ENCODE measurements at places on chromosomes 1 and 21.

- DNase-seq, result no peak
Measured at GRCh38 chr1:194295685-194296084, 1109.3 kb upstream of the B3GALT2 start.

GRCh38 chr1:118815909-118816308 lies 172.2 kb downstream of the TBX15 start:
- no peak for DNase-seq

DNA sequence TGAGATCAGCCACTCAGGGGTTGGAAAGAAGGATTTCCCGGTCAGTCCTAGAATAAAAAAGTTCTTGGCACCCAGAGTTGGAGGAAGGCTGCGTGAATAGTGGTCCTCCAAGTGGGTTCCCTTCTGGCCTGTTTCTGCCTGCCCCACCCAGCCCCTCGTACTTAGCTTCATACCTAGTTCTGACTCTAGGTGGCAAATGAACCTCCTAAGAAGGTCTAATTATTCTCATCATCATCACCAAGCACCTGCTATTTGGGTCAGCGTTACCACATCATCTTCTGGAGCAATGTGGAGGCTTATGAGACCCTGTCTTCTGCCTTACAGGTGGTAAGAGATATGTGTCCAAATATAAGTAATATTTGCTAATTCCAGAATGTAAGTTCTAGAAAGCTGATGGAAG lies 35.9 kb upstream of the NFASC start:
- DNase-seq, result no peak

GRCh38 chr1:30484668-30485067 lies 238.7 kb downstream of the MATN1 start:
- no peak for DNase-seq

- DNase-seq, result no peak
Measured at GRCh38 chr1:41118645-41119044, 97.1 kb upstream of the SLFNL1 start.

DNA sequence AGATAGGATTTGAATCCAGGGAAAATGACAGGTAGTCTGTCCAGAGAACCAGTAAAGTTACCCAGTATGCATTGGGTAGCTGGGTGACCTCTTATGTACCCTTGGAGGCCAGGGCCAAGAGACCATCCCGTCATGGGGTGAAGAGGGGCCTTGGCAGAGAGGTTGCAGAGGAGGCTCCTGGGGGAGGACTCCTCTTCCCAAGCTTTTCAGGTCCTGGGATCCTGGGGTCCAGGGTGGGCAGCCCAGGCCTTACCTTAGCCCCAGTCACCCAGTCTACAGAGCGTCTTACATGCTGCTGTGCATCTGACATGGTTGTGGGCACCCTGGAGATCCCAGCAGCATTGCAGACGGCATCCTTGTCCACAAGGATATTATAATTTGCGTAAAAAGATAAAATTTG lies 14.0 kb downstream of the PMF1 start:
- DNase-seq, result no peak

DNA sequence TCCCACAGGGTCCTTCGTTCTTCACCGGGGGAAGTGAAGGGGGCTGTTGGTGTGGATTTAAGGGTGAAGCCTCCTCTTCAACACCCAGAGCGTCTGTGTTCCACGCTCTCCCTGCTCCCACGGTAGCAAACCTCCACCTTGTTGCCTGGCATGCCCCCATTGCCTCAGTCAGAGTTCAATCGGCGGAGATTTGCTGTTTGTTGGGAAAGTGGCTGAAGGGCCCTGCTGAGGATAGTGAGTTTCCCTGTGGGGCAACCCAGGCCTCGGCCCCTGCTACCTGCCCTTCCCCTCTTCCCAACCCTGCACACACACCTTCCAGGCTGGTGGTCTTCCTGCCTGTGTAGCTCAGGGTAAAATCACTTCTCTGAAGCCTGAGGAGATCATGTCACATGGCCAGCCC lies 60.5 kb downstream of the TOR1AIP2 start:
- no peak for DNase-seq

DNA sequence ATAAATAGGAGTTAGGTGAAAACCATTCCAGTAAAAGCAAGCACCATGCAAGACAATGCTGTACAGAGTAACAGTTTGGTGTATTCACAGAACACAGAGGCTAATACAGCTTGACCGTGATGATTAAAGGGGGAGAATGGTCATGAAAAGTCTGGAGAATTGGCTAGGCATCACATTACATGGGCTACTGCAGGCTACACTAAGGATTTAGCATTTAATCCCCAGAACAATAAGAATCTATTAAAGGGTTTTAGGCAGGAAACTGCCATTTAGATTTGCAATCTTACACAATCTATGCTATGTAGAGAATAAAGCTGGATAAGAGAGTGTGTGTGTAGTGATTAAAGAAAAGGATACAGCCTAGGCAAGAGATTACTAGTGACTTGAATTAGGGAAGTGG lies 30.6 kb downstream of the HFM1 start:
- DNase-seq, result no peak

- DNase-seq, result no peak
Measured at GRCh38 chr1:109181085-109181806, 32.5 kb upstream of the SARS1 start.

DNA sequence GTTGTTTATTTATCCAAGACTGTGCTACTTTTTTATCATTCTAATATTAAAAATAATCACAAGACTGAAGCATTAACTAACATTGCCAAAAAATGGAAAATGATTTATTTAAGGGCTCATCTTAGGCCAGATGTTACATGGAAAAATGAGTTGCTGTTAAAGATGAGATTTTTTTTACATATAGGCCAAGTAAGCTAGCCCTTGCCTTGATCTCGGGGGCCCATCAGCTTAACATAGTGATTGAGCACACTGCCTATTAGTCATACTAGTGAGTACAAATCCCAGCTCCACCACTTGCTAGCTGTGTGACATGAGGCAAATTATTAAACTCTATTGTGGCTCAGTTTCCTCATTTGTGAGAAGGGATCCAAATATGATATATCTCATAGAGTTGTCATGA lies 275.9 kb upstream of the SNX7 start:
- no peak for DNase-seq

GRCh38 chr1:226082959-226083301 lies 20.4 kb downstream of the H3-3A start:
- no peak for DNase-seq

DNA sequence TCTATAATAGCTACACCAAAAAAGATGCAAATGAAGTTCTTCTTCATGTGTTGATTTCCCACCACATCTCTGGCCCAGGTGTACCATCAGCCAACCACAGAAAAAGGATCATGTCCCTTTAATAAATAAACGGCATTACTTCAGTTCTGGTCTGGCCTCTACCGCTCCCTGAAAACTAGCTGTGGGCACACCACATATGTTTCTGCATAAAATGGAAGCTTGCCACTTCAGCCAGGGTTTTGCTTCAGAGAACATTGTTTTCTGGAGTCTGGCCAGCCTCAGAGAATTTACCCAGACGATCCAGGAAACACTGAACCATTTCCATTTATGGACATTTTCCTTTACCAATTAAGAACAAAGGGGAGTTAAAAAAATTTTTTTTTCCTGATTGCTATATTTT lies 5.8 kb upstream of the LAMC2 start:
- no peak for DNase-seq

DNA sequence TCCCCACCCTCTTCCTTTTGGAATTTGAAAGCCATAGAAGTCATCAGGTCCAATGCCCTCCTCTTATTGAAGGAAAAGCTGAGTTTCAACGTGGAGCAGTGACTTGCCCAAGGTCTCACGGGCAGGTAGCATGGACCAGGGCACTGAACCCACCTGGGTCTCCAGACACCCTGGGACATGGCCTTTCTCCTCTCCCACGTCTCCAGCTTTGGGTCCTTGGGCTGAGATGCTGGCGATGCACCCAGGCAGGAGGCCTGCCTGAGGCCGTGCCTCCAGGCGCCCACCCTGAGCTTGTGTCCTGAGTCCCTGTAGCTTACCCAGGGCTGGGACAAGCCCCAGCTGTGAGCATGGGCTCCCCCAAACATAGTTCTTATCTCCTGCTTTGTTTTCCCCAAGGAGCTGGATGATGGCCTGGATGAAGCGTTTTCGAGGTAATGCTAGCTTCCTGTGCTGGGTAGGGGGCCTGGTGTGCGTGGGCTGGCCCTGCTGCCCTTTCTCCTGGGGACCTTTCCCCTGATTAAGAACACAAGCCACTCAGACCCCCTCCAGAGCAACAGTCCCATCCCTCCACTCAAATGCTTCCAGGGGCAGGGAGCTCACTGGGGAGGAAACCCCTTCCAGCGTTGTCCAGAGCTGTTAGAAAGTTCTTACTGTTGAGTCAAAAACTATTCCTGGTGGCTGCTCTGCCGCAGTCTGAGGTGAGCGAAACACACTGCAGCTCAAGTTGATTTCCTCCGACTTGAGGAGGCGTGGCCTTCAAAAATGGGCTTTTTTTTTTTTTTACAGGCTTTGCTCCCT lies 21.6 kb downstream of the LDLRAP1 start:
- DNase-seq, result no peak

DNA sequence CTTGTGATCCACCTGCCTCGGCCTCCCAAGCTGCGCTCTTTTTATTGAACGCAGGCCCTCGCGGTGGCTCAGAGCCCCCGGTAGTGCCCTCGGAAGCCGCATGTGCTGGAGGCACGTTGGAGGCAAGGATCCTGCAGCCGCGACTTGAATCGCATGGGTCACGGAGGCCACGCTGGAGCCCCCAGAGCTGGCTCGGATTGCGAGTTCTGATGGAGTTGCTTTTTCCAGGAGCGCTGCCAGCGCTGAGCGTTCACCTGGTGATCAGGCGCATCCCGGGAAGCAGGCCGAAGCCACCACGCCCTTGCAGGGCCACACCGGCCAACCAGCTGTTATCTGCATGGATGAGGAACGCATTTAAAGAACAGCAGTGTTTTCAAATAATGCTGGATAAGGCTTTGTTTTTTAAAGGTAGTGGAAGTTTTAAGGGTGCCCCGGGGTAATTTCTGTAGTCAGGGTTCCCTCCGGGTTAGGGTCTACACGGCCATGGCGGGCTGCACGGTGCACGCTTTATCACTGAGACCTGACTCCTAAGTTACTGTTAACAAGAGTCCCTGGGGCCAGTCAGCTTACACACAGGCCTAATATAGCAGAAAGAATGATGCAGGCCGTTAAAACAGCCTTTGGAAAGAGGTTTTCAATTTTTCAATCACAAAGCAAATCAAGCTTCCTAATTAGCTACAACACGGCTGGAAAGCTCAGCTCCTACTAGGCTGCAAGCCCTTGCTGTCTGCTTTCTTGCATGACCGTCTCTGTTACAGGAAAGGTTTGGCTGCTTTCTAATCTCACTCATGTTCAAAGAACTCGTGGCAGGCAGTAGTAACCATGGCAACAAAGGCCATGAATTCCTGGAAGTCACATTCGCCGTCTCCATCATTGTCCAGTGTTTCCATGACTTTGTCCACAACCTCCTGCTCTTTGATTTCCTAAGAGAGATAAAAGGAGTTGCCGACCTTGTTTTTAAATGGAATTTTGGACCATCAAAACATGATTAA lies 6.0 kb downstream of the S100B start:
- no peak for DNase-seq

DNA sequence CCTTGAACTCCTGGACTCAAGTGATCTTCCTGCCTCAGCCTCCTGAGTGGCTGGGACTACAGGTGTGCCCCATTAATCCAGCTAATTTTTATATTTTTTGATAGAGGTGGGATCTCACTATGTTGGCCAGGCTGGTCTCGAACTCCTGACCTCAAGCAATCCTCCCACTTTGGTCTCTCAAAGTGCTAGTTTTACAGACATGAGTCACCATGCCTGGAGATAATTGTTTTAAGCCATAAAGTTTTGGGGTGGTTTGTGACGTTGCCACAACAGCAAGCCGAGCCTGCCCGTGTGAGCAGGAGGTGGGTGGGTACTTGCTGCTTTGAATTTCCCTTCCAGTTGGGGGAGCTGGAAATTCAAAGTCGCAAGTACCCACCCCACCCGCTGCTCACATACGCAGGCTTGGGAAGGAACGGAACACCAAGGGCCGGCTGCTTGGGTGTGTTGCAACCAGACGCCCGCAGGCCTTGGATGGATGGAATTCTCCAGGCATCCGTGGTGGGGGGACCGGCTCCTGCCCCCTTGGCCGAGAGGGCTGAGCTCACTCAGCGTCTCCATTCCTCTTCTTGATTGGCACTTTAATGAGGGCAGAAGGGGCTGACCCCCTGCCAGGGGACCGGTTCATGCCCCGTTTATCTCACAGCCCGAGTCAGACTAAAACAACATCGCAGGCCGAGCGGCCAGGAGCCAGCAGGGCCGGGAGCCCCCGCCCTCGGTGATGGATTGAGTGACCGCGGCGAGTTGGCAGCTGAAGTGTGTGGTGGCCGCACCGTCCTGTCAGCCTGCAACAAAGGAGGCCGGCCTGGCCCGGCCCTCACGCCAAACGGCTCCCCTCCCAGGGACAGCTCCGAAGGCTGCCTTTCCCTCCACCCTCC lies 78.1 kb downstream of the DHRS3 start:
- no peak for DNase-seq

DNA sequence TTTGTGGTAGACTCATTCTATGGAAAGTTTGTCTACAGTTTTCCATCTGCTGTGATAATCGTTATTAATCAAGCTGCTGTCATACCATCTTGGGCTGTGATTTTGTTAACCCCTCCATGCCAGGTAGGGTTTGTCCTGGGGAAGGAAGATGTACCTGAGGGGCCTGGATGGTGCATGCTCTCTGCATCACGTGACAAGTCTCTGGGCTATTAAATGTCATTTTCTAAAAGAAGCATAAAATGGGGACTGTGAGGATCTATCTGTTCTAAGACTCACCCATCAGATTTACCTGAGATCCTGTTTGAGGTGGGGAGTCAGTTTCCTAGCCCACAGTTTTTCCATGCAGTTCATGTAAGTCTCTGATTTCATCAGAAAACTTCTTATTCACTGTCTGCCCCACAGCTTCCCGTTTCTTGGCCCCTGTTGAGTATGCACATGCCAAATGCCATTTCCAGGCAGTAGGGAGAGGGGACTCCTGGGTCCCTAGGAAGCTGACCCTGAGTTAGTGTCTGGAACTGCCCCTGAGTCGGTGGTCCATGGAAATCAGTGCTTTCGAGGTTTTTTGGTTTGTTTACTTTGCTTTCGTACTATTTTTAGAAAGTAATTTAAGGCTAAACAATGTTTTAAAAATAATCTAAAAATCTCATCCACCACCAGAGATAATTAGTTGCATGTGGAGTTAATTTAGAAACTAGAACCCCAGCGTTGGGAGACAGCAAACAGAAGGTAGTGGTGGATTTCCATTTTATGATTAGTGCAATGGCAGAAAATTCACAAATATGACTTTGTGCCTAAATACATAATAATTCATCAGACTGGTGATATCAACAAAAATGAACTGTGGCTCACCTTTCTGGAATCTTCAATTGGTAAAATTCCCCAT lies 46.7 kb downstream of the ZBTB18 start:
- DNase-seq, result no peak

GRCh38 chr1:49163031-49163430 lies 386.3 kb upstream of the BEND5 start:
- no peak for DNase-seq

- DNase-seq, result no peak
Measured at GRCh38 chr1:39110325-39110851, 84.2 kb downstream of the NDUFS5 start.

GRCh38 chr1:109877317-109877771 lies 33.3 kb upstream of the CSF1 start:
- no peak for DNase-seq

- no peak for DNase-seq
Measured at GRCh38 chr21:41643246-41643966, 123.4 kb downstream of the RIPK4 start.

- no peak for DNase-seq
Measured at GRCh38 chr1:201142011-201142848, 12.0 kb downstream of the TMEM9 start.

- no peak for DNase-seq
Measured at GRCh38 chr1:6157132-6157527, 23.0 kb downstream of the CHD5 start.

- DNase-seq, result no peak
Measured at GRCh38 chr1:3620708-3621107, 4.1 kb upstream of the TPRG1L start.
